ENCODE measurements at places on chromosomes 7 and 10.

- no peaks in the 10 kb centered on the region for H3K27me3 ChIP-seq
- no peak for DNase-seq
- H3K36me3 ChIP-seq, result no peaks in the 10 kb centered on the region
- H3K4me3 ChIP-seq, result no peak overlapping the region
- H3K27ac ChIP-seq, result no peak overlapping the region
- no peaks in the 10 kb centered on the region for H3K4me1 ChIP-seq
Observed at GRCh38 chr7:129530795-129531391, 28.6 kb downstream of the SMKR1 start.

DNA sequence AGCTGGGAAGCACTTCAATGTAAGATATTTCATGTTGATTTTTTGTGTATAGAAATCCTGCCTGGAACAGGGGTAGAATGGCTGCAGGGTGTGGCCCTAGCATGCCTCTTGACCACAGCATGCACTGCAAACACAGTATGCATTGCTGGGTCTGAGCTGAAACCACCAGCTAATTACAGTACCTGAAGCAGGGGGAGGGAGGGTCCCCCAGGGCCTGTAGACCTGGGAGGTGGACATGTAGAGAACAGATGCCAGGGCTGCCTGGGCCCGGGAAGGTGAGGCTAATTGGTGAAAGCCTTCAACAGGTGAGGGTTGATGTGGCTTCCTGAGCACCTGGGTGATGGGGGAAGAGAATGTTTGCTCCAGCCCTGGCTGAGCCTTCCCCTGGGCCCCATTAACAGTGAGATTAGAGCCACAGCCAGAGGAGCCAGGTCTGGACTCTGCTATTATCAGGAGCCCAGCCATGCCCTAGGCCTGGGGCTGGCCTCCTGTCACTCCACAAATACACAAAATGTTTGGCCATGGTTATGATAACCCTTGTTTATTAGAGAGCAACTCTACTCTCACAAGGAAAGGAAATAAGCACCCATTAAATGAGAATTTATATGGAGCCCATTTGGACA, 83.3 kb downstream of the PLXNA4 start:
- H3K36me3 ChIP-seq, result no peaks in the 10 kb centered on the region
- peaks cover under 1% of the 10 kb centered on the region for H3K27me3 ChIP-seq
- DNase-seq, result no peak
- H3K27ac ChIP-seq, result no peak overlapping the region

- no peak for DNase-seq
- no peaks in the 10 kb centered on the region for H3K27me3 ChIP-seq
- H3K27ac ChIP-seq, result peak overlapping the region; percentile 65
Observed at GRCh38 chr7:7329326-7329725, 147.0 kb downstream of the C1GALT1 start.

GRCh38 chr10:71137701-71138100, 74.7 kb upstream of the UNC5B start:
- H3K4me3 ChIP-seq, result no peak overlapping the region
- no peak for DNase-seq
- no peaks in the 10 kb centered on the region for H3K36me3 ChIP-seq
- H3K4me1 ChIP-seq, result no peaks in the 10 kb centered on the region
- H3K27ac ChIP-seq, result no peak overlapping the region

Data from suprapubic skin (tissue), 4 donors.